Uterine smooth muscle cell (primary cell): ENCODE measurements at places on chromosomes 7 and 10. TPM values are rescaled to one million over a fixed set of nuclear protein-coding genes. Genes with fewer than 3 reads are reported as not detected.

SRGN gene
- 28.6 and 94.5 TPM in 2 replicates for total RNA-seq

RBM20 gene
- total RNA-seq: under 0.01 TPM in 2 replicates

IFIT1 gene
- 12.7 and 16.4 TPM in 2 replicates for total RNA-seq

TRAPPC14 gene
- 6.6 and 10.9 TPM in 2 replicates for total RNA-seq

SYT15B gene
- total RNA-seq: under 0.01 TPM in 1 of 2 replicates, not detected in the other

AMPH gene
- 1.5 and 2.0 TPM in 2 replicates for total RNA-seq

NME8 gene
- not detected in 2 replicates for total RNA-seq
